Activated CD8-positive, alpha-beta memory T cell treated with anti-CD3 and anti-CD28 coated beads, Interleukin-2, amount 50 U/mL, for 4 hours (primary cell): ENCODE measurements at places on chromosomes 6 and 20.
A peak's percentile ranks its signal among the peaks of the same experiment; 100 is the strongest.

- no peak for DNase-seq
These were observed 86.5 kb downstream of the CD164 start for GRCh38 chr6:109295774-109296156.

DNA sequence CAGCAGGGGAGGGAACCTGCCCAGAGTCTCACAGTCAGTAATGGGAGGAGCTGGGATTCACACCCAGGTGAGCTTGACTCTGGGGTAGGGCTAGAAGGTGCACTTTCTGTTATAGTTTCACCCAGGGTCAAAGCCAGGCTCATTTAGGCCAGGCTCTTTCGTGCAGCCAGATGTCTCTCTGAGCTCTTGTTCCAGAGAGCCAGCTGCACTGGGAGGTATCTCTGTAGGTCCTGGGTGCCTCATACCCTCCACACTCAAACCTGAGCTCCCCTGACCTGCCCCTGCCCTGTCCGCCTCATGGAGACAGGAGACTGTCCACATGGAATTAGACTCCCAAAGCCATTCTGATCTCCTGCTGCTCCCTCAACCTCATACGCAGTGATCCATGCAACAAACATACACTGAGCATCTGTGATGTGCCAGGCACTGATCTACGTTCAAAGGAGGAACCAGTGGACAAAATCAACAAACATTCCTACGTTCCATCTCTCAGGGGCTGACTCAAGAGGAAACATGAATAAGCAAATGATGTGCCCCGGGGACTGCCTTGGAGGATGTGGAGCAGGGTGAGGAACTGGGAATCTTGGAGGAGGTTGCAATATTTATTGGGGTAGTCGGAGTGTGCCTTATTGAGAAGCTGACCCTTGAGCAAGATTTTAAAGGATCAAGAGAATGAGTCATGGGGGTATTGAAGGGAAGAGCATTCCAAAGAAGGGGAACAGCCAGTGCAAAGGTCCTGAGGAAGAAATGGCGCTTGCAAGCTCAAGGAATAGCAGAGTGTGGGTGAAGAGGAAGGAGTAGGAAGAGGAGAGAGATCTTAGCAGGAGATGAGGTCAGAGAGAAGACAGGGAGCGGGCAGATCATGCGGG lies 71.3 kb upstream of the TOX2 start:
- no peak for DNase-seq

DNA sequence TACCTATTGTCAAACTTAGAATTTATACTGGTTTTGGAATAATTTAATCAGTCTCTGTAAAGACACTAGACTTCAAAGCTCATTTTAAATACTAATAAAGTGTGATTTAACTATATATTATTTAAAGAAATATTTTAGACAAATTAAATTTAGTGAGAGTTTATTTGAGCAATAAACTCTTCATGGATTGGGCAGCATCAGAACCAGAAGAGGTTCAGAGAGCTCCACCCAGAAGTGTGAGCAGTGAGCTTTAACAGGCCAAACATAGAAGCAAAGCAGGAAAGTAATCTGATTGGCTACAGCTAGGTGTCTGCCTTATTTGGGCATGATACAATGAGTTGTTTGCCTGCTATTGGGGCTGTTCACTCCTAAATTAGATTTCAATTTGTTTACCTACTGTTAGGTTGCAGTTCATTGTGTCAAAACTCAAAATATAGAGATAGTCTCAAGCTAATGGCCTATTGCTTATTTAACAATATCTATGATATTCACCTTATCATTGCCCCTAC lies 355.1 kb upstream of the RNF217 start:
- no peak for DNase-seq

- DNase-seq: peak; percentile 50
These were observed 896 bp upstream of the RNASET2 start for GRCh38 chr6:166957087-166957804.

DNA sequence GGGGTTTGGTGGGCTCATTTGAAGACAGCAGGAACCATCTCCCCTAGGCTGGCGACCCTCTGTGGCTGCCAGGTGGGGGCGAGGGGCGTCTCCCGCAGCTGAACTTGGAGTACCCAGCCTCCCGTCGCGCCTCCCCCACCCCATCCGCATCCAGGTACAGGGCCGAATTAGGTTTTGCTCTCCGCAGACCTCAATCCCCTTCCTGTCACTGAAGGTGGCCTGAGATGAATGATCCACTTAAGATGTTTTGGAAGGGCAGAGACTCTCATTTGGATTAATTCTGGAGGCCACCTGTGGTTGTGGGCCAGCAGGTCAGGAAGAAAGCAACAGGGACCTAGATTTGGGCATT lies 493 bp downstream of the CD83 start:
- DNase-seq: no peak

DNA sequence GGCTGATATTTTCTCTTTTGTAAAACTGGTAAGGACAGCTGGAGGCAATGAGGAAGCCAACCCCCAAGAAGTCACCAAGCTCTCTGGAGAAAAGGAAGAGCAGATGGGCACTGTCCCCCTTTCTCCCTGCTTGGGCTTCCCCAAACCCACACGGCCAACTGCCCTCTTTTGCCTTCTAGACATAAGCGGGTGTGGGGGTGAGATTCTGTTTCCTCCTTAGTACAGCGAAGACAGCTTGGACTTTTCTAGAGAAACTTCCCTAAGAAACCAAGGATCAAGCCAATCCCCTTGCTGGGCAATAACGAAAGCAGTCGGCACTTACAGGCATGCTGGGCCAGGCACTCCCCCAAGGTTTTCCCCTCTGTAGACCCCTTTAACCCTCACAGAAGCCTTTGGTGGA lies 110.3 kb downstream of the CDC5L start:
- no peak for DNase-seq

GRCh38 chr6:30819297-30819917 lies 64.9 kb upstream of the DDR1 start:
- peak; percentile 49 for DNase-seq

GRCh38 chr6:109055771-109056235 lies 38.8 kb downstream of the SESN1 start:
- no peak for DNase-seq

- no peak for DNase-seq
These were observed 59.6 kb downstream of the DOK5 start for GRCh38 chr20:54535033-54535432.

- DNase-seq: no peak
These were observed 46.9 kb downstream of the OGFRL1 start for GRCh38 chr6:71335544-71335943.

GRCh38 chr6:135183002-135183531 lies 2.0 kb downstream of the MYB start:
- DNase-seq: peak; percentile 81

DNA sequence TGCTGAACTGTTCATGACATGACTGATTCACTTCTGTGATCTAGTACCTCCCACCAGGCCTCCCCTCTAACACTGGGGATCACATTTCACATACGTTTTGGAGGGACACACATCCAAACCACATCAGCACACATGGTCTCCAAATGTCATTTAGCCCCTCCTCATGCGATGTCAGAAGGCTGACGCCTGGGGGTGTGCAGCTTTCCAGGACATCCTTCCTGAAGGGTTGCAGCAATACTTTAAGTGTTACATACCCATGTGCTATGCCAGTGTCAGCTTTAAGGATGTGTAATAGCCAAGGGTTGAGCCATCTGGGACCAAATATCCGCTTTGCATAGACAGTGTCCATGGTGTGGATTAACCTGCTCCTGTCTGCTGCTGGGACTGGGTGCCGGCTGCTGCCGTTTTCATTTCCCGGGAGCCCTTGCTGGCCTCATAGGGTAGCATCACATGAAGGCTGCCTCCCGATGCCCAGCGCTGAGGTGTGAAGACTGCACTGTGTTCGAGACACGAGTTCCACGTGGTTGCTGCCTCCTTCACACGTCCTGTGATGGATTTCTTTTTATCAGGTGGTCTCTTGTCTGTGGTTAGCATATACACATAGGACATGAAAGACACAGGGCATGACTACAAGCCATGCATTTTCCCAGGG lies 219.0 kb downstream of the THBS2 start:
- DNase-seq: no peak

GRCh38 chr6:162331911-162332310 lies 395.7 kb downstream of the PRKN start:
- DNase-seq: no peak
